Hematopoietic multipotent progenitor cell treated with erythropoietin and hydrocortisone succinate and interleukin-3 and kit ligand, for 8 days (in vitro differentiated cells): ENCODE measurements at places on chromosomes 3 and 15.

DNA sequence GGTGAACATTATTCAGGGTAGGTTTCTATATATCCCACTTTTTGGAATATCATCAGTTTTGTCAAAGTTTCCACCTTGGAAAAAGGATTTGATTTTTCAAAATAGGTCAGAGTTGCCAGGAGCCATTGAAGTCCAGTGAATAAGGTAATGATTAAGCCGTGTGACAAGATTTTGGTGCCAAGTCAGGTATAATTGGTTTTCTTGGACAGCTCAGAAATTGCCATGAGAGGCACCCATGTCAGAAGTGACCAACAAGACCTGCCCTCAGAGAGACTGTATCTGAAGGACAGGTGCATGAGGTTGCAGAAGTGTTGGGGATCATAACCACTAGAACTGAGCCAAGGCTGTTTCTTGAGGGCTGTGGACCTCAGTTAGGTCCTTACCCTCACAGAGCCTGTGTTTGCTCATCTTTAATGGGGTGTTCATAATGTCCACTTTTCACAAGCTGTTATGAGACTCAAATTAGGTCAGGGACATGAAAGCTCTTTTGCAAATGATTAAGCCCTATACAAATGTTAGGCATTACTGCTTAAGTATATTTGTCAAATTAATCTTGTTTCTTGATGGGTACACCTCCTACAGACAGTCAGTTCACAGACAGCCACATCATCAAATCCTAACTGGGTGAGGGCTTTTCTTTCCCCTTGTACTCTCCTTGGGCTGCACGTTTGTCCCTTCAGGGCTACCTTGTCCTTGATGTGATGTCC lies 32.3 kb downstream of the CASR start:
- DNase-seq, result no peak

- no peak for DNase-seq
Measured at GRCh38 chr15:93703092-93703739, 528.1 kb upstream of the MCTP2 start.

DNA sequence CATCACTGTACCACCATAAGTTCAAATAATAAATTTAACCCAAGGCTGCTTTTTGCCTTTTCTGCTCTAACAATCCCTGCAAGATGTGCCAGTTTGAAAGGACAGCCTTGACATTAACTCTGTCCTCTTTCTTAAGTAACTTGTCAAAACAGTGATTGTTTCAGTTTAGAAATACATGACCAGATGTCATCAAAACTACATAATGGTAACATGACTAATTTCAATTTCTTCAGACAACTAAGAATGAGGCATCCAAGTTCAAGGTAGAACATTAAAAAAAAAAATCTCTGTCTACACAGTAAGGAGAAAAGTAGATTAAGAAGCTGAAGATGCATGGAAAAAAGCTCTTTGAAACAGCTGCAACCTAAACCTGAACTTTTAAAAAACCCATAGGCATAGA lies 47.4 kb downstream of the SHQ1 start:
- DNase-seq, result no peak

DNA sequence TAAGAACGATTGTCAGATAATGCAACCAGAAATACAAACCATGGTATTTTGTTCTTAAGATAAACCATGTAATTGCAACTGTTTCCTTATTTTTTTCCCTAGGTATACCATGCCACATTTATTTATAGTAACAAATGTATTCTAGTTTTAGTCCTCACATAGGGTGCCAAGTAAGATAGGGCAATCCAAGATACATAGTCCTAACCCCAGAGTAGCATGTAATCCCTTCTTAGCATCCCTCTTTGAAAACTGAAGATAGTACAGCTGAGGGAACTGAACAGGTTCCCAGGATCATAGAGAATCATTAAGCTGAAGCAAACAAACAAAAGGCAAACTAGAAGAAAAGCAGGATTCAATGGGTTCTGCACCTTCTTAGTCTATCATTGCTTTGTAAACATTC lies 24.8 kb downstream of the TRNT1 start:
- no peak for DNase-seq

GRCh38 chr15:25795061-25795460 lies 68.1 kb downstream of the ATP10A start:
- DNase-seq, result no peak

- no peak for DNase-seq
Measured at GRCh38 chr15:89847101-89847500, 32.4 kb upstream of the ANPEP start.

DNA sequence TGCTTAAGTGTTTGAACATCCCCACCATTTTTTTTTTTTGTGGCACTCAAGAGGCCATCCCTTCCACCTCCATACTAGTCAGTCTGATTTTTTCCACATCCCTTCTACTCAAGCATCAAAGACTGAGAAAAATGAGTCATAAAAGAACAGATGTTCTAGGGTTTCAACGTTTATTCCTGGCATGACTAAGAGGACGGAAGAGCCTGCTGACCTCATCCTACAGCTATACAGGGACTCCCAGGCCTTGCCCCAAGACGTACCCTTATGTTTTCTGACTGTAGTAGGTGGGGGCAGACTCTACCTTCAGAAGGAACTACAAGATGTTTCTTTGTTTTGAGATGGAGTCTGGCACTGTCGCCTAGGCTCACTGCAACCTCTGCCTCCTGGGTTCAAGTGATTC lies 3.3 kb upstream of the ITPKA start:
- DNase-seq, result no peak

DNA sequence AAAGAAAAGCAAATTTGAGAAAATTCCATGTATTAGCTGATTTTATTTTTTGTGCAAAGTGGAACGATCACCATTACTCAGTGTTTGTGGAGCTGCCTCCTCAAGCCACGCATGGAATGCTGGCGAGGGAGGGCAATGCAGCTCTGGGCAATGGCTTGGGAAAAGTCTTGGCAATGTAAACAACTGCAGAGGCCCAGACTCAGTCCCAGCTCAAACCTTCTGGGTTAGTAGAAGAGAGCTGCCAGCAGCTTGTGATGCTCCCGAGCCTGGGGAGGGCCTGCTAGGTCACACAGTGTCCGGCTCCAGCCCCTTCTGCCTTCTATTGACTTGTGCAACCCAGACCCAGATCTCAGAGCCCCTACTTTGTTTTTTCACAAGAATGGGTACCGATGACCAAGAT lies 4.3 kb downstream of the EPHB1 start:
- no peak for DNase-seq

DNA sequence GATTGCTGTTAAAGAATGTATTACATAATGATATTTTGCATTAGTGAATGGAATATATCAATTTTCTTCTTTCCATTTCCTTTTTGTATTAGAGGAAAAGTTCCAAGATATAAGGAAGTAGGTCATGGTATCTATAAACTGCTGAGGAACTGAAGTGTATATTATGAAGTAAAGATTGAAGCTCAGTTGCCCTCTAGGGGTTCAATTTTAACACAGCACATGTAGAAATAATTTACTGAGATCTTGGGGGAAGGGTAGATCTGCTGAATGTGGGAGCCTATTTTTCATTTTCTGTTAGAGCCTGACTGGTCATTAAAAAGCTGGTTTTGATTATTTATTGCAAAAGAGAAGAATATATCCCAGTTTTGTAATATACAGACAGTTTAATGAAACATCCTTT lies 45.2 kb downstream of the CMC1 start:
- peak; percentile 55 for DNase-seq

DNA sequence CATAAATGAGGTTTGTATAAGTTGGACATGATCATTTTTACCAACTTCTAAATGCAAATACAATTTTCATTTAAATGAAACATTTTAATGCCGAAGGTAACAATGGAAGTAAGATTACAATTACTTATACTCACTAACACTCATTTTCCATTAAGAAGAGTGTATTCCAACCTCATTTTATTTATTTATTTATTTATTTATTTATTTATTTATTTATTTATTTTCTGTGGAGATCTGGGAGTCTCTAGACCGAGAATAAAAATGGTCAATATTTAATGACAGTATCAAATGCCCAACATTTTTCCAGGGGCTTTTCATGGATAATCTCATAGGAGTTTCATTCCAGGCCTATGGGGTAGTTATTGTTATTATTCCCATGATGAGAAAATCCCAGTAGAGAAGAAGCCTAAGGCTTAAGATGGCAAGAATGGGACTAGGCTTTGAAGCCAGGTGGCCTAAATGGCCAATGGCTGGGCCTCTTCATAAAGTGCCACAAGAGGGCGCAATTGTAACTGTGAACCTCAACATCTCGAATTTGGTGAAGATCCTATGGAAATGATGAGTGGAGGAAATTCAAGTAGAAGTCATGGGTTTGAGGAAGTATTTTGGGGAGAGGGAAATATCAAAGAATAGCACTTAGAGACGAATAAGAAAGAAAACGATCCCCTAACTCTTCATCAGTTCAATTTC lies 21.3 kb downstream of the VGLL3 start:
- DNase-seq, result peak; percentile 64
